ENCODE measurements at places on chromosomes 11 and 22. TPM values are rescaled to one million over a fixed set of nuclear protein-coding genes. Genes with fewer than 3 reads are reported as not detected.

GRCh38 chr11:134658481-134659225, 246.6 kb upstream of the B3GAT1 start:
- no peak for DNase-seq

- DNase-seq, result peak; percentile 57
Observed at GRCh38 chr22:45207981-45208664, 32.6 kb downstream of the KIAA0930 start.

GRCh38 chr11:65016705-65017104, 2.7 kb downstream of the ARL2 start:
- DNase-seq, result no peak

Gene ELP4
- total RNA-seq, result 4.3 TPM

Gene NAA40
- total RNA-seq, result 13.3 TPM

Measured in fibroblast of the aortic adventitia (primary cell).